ENCODE measurements at places on chromosomes 3 and 15.

GRCh38 chr15:39154227-39154638 lies 426.6 kb upstream of the THBS1 start:
- no peak for DNase-seq

GRCh38 chr3:142276781-142277180 lies 51.4 kb upstream of the GK5 start:
- DNase-seq, result no peak

DNA sequence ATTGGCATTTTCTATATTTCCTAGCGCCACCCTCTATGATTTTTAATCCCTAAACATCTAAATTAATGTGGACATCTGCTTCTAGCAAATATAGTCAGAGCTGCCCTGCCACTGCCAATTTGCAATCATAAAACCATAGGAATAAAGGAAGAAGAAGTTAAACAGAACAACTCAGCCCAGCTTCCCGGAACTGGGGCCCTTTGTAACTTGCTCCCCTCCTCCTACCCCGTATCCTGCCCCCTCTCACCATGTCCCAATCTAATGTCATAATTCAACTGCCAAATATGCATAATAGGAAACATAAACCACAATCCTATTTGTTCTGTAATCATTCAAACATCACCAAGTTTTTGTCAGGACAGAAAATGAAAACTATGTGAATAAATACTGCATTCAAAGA lies 74.4 kb upstream of the ACP3 start:
- no peak for DNase-seq

- DNase-seq, result no peak
These were observed 13.1 kb upstream of the DENND4A start for GRCh38 chr15:65805019-65805745.

DNA sequence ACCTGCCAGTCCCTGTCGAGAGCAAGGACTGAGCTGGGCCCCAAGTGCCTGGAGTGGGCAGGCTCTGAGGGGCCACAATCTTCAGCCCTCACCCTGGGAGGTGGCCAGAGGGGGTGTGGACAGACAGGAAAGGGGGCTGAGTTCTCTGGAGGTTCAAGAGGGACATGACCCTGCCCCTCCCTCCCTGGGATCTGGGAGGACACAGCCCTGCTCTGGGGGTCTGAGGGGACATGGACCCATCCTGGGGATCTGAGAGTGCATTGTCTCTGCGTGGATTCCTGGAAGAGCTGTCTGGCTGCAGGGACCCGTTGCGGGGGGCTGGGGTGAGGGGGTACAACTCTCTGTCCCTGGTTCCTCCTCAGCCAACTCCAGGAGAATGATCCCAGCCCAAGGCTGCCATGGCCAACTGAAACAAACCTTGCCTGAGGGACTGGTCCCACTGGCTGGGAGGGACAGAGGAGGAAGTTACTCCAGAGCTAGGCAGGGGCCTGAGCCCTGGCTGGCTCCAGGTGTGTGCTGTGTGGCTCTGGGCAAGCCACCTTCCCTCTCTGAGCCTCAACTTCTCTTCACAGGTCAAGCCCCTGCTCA lies 29.0 kb downstream of the PTH1R start:
- DNase-seq, result no peak

- no peak for DNase-seq
These were observed 93.0 kb downstream of the HHLA2 start for GRCh38 chr3:108389372-108389771.

DNA sequence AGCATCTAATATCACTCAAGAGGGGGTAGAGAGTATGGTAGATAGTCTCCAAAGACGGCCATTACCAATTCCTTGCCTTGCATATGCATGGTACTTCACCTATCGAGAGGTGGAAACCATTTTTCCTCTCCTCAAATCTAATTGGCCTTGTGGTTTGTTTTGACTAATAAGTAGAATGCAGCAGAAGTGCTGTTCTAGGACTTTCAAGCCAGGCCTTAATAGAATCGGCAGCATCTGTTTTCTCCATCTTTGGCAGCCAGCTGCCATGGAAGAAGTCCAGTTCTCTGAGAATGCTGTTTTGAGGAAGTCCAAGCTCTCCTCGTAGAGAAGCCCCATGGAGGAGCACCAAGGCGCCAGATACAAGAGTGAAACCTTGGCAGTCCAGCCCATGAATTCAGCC lies 59.1 kb upstream of the RASGRP1 start:
- DNase-seq, result no peak

- DNase-seq, result no peak
These were observed 72.1 kb downstream of the EPHA3 start for GRCh38 chr3:89179355-89180001.

DNA sequence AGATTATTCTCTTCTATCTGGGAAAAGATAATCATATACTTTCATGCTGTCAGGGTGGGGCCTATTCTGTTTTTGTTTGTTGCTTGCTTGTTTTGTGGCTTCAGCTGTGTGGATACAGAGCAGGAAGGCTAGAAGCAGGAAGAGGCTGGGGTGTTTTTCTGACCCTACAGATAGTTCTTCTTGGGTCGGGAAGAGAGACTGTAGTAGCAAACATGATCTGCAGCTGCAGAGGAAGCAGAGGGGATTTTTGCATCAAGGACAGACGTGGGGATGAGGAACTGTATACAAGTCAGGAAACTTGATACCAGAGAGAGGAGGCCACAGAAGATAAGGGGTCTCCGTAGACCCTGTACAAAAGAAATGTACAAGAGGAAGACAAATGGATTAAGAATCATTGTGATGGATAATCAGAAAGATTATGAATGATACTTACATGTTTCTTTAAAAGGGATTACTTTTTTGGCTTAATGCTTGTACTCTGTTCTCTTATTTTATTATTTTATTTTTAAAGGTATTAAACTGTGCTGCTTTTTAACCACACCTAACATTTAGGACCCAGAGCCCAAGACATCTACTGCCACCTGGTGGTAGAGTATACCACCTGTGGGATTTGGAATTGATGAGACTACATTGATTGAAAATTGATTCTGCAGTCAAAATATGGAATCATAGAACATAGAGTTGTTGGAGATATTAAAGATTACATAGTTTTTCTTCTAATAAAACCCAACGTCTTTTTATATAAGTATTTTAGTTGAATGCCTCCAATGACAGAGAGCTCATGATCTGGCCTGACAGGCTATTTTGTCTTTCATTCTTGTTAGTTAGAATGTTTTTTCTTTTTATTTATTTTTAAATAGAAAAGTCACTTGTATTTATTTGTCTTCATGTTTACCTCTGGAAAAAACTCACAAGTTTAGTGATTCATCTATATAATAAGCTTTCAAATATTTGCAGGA lies 87.3 kb upstream of the ROPN1 start:
- peak; percentile 44 for DNase-seq

DNA sequence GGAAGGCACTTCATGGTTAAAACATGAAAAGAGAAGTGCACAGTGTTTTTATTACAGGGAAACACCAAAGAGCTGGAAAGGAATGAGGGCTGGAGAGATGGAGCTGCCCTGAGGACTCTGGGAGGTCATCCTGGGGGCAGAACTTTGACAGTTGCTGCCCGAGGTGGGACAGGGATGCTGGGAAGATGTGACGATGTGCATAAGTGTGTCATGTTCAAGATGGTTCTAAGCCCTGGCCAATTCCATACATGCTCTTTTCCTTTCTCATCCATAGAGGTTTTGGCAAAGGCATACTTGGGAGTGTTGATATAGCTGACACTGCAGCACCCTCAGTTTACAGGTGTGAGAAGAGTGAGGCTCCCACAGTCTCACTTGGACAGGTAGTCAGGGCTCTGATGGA lies 23.8 kb downstream of the LPP start:
- DNase-seq, result no peak

DNA sequence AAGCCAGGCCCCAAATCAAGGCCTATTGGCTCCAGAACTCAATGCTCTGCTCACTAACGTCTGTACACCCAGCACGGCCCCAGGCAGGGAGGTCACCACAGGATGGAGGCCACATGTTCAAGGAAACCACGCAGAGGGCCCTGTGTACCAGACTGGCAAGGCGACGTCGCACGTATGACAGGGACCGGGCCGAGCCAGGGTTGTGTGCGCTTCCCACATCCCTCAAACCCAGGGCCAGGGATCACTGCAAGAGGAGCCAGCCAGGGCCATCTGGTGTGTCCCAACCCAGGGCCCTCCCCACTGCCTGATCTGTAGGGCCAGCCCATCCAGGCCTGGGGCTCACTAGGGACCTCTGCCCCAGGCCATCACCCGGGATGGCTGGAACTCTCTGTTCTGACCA lies 62.0 kb downstream of the ZNF445 start:
- no peak for DNase-seq

GRCh38 chr3:46065750-46066256 lies 38.5 kb upstream of the XCR1 start:
- DNase-seq, result peak; percentile 11

- no peak for DNase-seq
These were observed 126.4 kb downstream of the CHDH start for GRCh38 chr3:53719796-53720195.

- DNase-seq, result no peak
These were observed 16.3 kb downstream of the BHLHE40 start for GRCh38 chr3:4995500-4996053.

GRCh38 chr3:6549296-6549695 lies 311.6 kb upstream of the GRM7 start:
- no peak for DNase-seq

DNA sequence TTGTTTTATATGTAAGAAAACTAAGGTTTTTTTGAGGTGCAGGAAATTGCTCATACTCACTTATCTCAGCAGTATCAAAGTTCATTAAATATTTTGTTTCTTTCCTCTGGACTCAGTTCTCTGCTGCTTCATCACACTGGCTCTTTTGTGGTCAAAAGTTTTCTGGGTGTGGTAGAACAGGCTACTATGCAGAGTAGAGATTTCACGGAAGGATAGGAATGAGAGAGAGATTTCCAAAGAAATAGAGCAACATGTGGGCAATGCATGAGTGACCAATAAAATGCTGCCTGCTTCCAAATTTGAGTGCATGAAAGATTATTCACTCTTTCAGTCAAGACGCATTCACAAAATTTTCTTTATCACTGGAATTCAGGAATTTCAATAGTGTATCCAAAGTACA lies 577.3 kb upstream of the SEMA6D start:
- no peak for DNase-seq

DNA sequence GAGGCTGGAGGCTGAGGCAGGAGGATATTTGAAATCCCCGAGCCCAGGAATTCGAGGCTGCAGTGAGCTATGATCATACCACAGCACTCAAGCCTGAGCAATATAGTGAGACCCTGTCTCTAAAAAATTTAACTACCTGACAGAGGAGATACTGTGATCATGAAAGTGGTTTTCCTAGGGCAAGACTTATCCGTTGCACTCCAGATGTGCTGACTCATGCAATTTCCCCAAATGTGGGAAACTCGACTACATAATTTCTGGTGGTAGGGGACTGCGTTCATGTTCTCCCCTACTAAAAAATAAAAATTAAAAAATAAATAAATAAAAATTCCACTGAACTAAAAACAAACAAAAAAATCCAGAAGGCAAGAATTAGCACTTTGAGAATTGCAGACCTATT lies 271.7 kb downstream of the SHQ1 start:
- no peak for DNase-seq

GRCh38 chr3:117400303-117400702 lies 690.7 kb downstream of the TUSC7 start:
- DNase-seq, result no peak

DNA sequence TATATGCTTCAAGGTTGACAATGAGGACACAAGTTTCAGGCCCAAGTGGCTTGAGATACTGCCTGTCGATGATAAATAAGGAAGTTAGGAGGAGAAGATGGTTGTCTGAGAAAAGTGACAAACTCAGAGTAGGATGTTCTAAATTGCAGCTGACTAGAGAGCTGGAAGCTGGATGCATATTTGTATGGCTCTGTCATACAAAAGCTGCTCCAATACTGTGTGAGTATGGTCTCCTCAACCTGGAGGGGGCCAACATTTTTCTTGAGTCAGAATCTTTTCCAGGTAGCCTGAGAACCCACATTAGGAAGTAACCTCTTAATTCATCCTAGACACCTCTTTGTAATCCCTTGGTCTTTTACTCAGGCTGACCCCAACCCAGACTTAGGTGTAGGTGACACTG lies 28.4 kb upstream of the TPRG1 start:
- DNase-seq, result no peak

DNA sequence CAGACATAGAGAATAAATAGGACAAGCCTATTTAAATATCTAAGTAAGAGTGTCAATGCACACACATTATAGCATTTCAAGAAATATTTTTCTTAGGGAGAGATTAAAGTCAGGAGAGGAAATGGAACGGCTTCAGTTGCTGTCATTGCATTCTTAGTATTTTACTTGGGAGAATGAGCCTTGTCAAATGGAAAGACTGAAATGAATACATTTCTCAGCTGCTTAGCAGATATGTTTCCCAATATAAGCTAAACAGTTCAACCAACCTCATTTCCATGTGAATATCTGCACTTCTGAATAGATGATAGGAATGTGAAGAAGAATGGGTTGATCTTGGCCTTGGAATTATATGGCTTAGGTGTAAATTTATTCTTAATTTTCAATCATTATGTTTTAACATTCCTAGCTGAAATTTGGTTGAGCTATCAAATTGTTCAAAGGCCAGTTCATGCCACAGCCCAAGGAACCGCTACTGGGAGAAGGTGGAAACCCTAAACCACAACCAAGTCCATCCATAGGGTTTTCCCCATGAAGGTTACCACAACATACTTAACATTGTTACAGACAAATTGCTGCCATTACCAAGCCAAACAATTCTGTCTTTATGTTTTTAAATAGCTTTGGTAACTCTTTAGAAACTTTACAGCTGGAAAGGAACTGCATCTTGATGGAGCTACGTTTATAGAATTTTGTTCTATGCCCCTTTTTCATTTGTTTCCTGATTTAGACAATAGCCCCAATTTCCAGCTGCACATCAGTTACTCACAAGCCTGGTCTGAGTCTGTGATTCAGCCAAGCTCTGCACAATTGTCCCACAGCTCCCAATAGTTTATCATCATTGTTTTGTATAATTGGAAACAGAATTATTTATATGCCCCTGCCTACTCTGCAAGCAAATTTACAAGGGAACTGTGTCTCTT lies 459.6 kb downstream of the MECOM start:
- no peak for DNase-seq

DNA sequence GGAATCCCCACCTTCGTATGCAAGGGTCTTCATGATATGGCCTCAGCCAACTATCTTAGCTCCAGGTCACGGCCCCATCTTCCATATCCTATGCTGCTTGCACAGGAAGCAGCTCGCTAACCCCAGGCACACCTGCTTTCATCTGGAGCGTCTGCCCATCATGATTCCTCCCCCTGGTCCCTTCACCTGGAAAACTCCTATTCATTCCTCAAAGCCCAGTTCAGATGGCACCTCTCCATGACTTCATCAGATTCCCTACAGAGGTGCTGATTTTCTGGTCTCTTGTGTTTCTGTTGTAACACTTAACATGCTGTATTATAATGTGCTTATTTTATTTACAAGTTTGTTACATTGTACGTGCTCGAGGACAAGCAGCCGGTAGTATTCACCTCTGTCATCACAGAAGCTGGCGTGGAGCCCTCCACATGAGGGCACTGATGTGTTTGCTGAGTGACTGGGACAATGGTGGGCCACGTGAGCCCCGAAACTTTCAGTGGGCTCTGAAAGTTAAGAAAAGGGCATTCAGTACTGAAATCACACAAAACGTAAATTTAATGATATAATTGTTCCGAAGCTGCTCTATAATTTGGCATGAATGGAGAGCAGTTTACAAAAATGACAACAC lies 16.2 kb downstream of the MUC20 start:
- DNase-seq, result no peak

- no peak for DNase-seq
These were observed 212.5 kb downstream of the CHST2 start for GRCh38 chr3:143332026-143332425.

All from NCI-H2171 (cell line).